ENCODE measurements at places on chromosomes 3 and 15. TPM values are rescaled to one million over a fixed set of nuclear protein-coding genes. Genes with fewer than 3 reads are reported as not detected.

EFHB gene
- 0.78 TPM for total RNA-seq

IQCF5 gene
- not detected for total RNA-seq

TGM5 gene
- total RNA-seq: 2.0 TPM

ZNF660 gene
- total RNA-seq: 2.5 TPM
